ENCODE measurements at places on chromosomes 16 and 17.

GRCh38 chr17:48149787-48150463 is 42.4 kb downstream of the SNX11 start:
- H3K27me3 ChIP-seq: no peaks in the 10 kb centered on the region
- DNase-seq: no peak
- no peak overlapping the region for H3K4me3 ChIP-seq
- H3K4me1 ChIP-seq: no peaks in the 10 kb centered on the region

GRCh38 chr16:4918781-4919251 is 18.1 kb downstream of the PPL start:
- no peaks in the 10 kb centered on the region for H3K36me3 ChIP-seq
- no peaks in the 10 kb centered on the region for H3K27me3 ChIP-seq
- no peak overlapping the region for H3K4me3 ChIP-seq
- no peak for DNase-seq

DNA sequence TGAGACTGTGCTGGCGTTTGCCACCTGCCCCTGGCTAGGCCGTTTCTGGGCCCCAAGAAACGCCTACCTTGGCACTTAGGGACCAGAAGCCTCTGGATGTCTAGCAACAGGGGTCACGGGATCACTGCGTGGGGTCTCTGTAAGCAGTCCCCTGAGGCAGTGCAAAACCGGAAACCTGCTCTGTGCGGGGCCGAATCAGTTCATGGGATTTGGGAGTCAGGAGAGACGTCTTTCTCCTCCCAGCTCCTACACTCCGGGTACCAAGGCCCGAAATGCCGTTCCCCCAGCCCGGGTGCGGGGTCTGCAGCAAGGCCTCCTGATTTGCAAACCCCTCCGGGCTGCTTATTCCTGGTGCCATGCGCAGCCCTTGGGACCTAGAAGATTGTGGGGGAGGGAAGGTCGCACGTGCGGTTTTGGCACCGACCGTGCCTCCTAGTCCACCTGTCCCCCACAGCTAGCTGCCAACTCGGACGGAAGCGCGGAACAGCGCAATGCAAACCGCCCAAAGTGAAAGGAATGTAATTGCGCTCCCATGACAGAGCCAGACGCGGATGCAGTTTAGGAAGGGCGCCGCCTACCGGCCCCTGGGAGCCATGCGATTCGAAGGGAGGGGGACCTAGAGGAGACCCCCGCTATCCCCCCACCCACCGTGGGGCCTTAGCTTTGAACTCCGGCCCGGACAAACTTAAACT is 6.5 kb downstream of the IRX5 start:
- peaks cover 10% of the 10 kb centered on the region for H3K4me1 ChIP-seq
- no peaks in the 10 kb centered on the region for H3K36me3 ChIP-seq
- peaks cover 50% of the 10 kb centered on the region for H3K27me3 ChIP-seq

- H3K27ac ChIP-seq: no peak overlapping the region
- H3K4me3 ChIP-seq: no peak overlapping the region
- peaks cover 63% of the 10 kb centered on the region for H3K36me3 ChIP-seq
- H3K27me3 ChIP-seq: no peaks in the 10 kb centered on the region
- no peak for DNase-seq
- H3K4me1 ChIP-seq: no peaks in the 10 kb centered on the region
Observed at GRCh38 chr16:3767333-3767986, 50.1 kb upstream of the TRAP1 start.

Data from CD4-positive, alpha-beta memory T cell (primary cell).